ENCODE measurements at places on chromosomes 12 and 14. TPM values are rescaled to one million over a fixed set of nuclear protein-coding genes. Genes with fewer than 3 reads are reported as not detected.

SARNP gene
- 75.1 TPM for total RNA-seq

GRCh38 chr14:32017587-32017986, 59.5 kb upstream of the ARHGAP5 start:
- no peaks in the 10 kb centered on the region for H3K4me1 ChIP-seq
- DNase-seq: no peak
- H3K27me3 ChIP-seq: no peaks in the 10 kb centered on the region
- H3K36me3 ChIP-seq: no peaks in the 10 kb centered on the region
- no peak overlapping the region for H3K27ac ChIP-seq
- H3K4me3 ChIP-seq: no peak overlapping the region

FSCB gene
- not detected for total RNA-seq

GRCh38 chr12:57226588-57227314, 2.8 kb upstream of the SHMT2 start:
- DNase-seq: no peak
- peak overlapping the region; percentile 43 for H3K4me3 ChIP-seq
- H3K27ac ChIP-seq: peak overlapping the region; percentile 69
- H3K36me3 ChIP-seq: peaks cover 9% of the 10 kb centered on the region
- H3K27me3 ChIP-seq: peaks cover 44% of the 10 kb centered on the region
- H3K4me1 ChIP-seq: peaks cover 64% of the 10 kb centered on the region

GRCh38 chr14:69769623-69770022, 2.7 kb downstream of the SRSF5 start:
- H3K27me3 ChIP-seq: peaks cover 2% of the 10 kb centered on the region
- H3K27ac ChIP-seq: no peak overlapping the region
- H3K4me3 ChIP-seq: peak overlapping the region; percentile 38
- H3K36me3 ChIP-seq: peaks cover 57% of the 10 kb centered on the region
- DNase-seq: no peak
- peaks cover 67% of the 10 kb centered on the region for H3K4me1 ChIP-seq

GALNT6 gene
- total RNA-seq: 12.4 TPM

LTBP2 gene
- 0.05 TPM for total RNA-seq

DNA sequence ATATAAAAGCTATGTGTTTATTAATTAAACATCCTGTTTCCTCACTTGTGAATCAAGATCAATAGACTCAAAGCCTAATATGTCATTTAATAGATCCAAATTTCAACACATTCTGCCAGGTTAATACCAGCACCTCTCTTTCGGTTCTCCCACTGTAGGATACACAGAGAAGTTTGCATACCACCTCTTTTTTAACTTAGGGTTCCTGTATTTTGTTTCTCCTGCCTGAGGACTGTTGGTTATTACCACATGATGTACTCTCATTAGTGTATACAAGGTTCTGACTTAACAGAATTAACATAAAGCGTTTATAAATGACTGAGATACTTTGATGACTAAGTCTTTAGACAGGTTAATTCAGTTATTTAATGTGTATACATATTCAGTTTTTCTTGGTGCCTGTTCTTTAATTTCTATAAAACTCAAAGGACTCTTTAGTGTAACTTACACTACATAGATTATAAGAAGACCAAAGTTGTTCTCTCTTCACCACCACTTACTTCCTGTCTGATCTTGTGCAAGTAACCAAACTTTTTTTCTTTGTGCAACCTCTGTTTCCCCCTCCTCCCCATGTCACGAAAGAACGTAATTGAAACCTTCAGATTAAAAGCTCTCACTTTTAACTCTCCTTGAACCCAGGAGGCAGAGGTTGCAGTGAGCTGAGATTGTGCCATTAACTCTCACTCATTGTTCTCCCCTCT, 89.8 kb upstream of the DNM1L start:
- peak overlapping the region; percentile 67 for H3K27ac ChIP-seq
- no peaks in the 10 kb centered on the region for H3K27me3 ChIP-seq
- no peak for DNase-seq
- peak overlapping the region; percentile 7 for H3K4me3 ChIP-seq
- peaks cover 10% of the 10 kb centered on the region for H3K36me3 ChIP-seq
- peaks cover 44% of the 10 kb centered on the region for H3K4me1 ChIP-seq

DNA sequence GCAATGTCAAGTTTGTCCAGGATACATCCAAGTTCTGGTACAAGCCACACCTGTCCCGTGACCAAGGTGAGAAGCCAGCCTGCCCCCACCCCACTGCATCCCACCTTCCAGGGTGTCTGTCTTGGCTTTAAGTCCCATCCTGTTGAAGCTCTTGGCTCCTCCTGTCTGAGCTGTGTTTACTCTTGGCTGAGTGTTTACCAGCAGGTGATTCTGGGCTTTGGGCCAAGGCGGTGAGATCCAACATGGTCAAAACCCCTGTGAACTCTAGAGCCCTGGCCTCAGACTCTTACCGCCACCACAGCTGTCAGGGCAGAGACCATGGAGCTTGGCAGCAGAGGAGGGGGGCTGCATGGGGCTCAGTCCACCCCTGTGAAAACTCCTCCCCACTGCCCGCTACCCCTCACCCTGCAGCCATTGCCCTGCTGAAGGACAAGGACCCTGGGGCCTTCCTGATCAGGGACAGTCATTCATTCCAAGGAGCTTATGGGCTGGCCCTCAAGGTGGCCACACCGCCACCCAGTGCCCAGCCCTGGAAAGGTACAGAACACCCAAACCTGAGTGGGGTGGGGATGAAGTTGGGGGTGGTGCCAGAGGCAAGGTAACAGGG, 11.6 kb downstream of the TNS2 start:
- H3K27me3 ChIP-seq: no peaks in the 10 kb centered on the region
- DNase-seq: no peak
- H3K4me3 ChIP-seq: no peak overlapping the region
- no peak overlapping the region for H3K27ac ChIP-seq

MANSC1 gene
- 1.4 TPM for total RNA-seq

DNA sequence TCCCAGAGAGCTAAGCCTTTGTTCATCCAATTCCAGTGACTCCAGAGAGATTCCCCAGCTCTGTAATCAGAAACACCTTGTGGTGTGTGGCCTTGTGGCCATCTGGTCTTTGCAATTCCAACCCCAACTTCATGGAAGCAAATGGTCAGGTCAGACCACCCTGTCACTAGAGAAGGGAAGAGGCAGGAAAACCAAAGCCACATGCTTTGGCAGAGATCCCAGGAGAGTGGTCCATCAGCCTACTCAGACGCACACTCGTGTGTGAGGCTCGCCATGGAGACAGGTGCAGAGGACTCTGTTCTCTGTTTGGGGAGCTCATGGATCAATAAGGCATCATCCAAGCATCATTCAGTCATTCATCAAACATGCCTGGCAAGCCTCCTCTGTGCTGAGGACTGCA, 46.2 kb upstream of the TUNAR start:
- H3K27me3 ChIP-seq: peaks cover 8% of the 10 kb centered on the region
- DNase-seq: no peak
- H3K36me3 ChIP-seq: no peaks in the 10 kb centered on the region

- H3K4me3 ChIP-seq: no peak overlapping the region
- H3K36me3 ChIP-seq: no peaks in the 10 kb centered on the region
- peaks cover 6% of the 10 kb centered on the region for H3K27me3 ChIP-seq
- H3K4me1 ChIP-seq: peaks cover 28% of the 10 kb centered on the region
- no peak overlapping the region for H3K27ac ChIP-seq
Measured at GRCh38 chr14:105073720-105074600, 8.7 kb upstream of the GPR132 start.

TGFB3 gene
- 3.0 TPM for total RNA-seq

DNA sequence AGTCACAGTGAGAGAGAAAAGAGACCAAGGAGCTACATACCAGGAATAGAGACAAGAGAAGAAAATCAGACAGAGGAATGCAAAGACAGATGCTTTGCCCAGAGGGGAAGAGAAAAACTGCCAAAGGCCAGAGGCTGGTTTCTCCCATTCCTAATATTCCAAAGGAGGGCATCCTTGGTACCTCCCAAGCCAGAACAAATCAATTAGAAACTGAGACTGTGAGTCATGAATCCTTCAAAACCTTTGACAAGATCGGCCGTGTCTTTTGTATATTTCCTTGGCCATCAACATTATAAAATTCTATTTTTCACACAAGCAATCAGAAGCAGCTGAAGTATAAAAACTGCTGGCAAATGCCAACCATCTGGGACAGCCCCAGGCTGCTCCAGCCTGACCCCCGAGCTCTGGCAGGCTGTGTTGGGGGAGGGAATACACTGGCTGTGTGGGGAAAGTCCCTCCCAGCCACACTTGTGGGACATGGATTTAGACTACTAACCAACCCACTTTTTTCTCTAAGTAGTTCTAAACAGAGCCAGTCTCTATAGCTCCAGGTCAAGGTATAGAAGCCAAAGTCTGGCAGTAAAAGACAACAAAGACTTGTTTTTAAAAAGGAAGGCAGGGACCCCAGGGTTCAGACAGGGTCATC, 13.7 kb downstream of the POMT2 start:
- H3K36me3 ChIP-seq: peaks cover 3% of the 10 kb centered on the region
- no peaks in the 10 kb centered on the region for H3K27me3 ChIP-seq
- H3K4me1 ChIP-seq: peaks cover 37% of the 10 kb centered on the region
- no peak for DNase-seq
- H3K4me3 ChIP-seq: no peak overlapping the region

- no peak overlapping the region for H3K27ac ChIP-seq
- no peaks in the 10 kb centered on the region for H3K27me3 ChIP-seq
- DNase-seq: no peak
- peaks cover 25% of the 10 kb centered on the region for H3K36me3 ChIP-seq
Measured at GRCh38 chr14:101917413-101918017, 46.9 kb upstream of the DYNC1H1 start.

Measured in activated T-helper 1 cell treated with anti-CD3 and anti-CD28 coated beads, Interleukin-12 subunit alpha, Interleukin-12 subunit beta, Interleukin-2, Interleukin-4 antibody, amounts not matched to agents 30 ng/mL and 10 ng/mL and 1 ng/mL, durations not matched to agents 14 hours and 24 hours and 36 hours (primary cell).